Activated T-cell treated with anti-CD3 and anti-CD28 coated beads, Interleukin-2, amount 50 U/mL, for 72 hours (primary cell): ENCODE measurements at places on chromosomes 7 and 10. TPM values are rescaled to one million over a fixed set of nuclear protein-coding genes. Genes with fewer than 3 reads are reported as not detected.

DNA sequence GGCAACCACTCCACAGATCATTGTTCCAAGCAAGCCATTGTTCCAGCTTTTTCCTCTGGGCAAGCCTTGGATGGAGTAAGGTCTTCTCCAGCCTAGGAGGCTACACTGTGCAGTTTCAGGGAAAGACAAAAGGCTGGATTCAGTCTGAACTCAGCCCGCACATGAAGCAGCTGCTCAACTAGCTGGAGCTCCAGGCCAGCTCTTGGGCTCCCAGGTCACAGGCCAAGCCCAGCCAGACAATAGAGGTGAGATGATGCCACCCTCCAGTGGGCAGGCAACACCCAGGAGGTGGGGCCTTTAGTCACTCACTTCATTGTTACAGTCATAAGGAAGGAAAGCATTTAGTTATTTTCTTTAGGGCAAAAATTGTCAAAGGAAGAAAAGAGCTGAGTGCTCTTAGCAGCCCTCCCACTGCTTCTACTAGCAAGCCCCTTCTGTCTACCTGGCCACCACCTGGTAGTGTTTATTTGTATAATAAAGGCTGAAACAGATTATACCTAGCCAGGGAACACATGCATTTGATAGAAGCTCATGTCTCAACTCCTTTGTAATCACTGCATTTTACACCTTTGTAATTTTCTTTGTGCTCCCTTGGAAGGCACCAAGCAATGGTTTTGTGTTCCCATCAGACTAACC, 253.4 kb downstream of the WDR11 start:
- no peak overlapping the region for H3K4me3 ChIP-seq
- H3K27ac ChIP-seq = no peak overlapping the region
- H3K27me3 ChIP-seq = no peaks in the 10 kb centered on the region
- DNase-seq = no peak
- no peaks in the 10 kb centered on the region for H3K36me3 ChIP-seq
- no peaks in the 10 kb centered on the region for H3K4me1 ChIP-seq

GRCh38 chr10:7488418-7488829, 77.6 kb upstream of the SFMBT2 start:
- H3K27ac ChIP-seq = no peak overlapping the region
- no peaks in the 10 kb centered on the region for H3K27me3 ChIP-seq
- H3K36me3 ChIP-seq = no peaks in the 10 kb centered on the region
- DNase-seq = no peak
- no peak overlapping the region for H3K4me3 ChIP-seq

LRRN3 gene
- total RNA-seq = 15.3 TPM

DNA sequence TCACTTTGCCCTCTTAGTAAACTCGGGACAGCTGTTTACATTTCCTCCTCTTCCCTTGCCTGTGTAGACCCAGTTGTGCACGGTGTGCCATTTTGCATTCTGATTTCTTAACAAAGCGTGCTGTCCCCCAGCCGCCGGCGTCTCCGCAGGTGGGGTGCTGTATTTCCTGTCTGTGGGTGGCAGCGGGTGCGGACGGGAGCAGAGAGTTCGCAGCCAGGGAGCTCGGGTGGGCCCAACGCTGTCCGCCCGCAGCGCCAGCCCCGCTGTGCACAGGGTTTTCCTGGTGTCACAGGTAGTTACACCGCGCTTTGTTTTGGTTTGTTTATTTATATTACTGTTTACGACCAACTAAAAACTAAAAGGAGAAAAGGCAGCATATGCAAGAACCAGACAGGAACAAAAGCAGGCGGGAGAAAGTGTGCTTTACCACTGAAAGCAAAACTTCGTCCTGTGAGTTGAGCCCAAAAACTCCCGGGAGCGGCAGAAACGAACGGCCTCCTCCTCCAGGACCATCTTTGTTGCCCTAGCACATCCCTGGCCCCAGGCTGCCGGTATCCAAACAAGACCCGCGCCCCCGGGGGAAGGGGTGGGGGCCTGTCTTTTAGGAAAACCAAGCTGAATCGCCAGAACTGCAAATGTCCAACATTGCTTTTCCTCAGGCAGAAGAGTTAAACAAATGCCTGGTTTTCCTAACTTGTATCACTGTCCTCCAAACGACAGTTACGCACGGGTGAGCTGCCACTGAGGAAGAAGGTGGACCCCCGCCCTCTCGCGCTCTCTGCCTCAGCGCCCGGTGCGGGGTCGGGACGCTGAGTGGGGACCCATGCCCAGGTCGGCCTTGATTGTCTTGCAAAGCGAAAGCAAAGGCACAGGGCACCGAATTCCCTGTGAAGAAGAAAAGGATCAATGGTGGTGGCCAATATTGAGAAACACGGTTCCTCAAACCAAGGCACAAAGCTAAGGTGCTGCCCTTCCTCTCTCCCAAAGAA, 45.9 kb upstream of the DRGX start:
- peaks cover 21% of the 10 kb centered on the region for H3K27me3 ChIP-seq
- DNase-seq = peak; percentile 5
- H3K27ac ChIP-seq = no peak overlapping the region
- peaks cover 2% of the 10 kb centered on the region for H3K36me3 ChIP-seq
- H3K4me1 ChIP-seq = peaks cover 25% of the 10 kb centered on the region
- peak overlapping the region; percentile 71 for H3K4me3 ChIP-seq

GRCh38 chr10:88923520-88923919, 29.1 kb downstream of the ACTA2 start:
- H3K36me3 ChIP-seq = peaks cover 7% of the 10 kb centered on the region
- no peak for DNase-seq
- H3K4me3 ChIP-seq = no peak overlapping the region
- no peaks in the 10 kb centered on the region for H3K4me1 ChIP-seq
- peak overlapping the region; percentile 54 for H3K27ac ChIP-seq
- no peaks in the 10 kb centered on the region for H3K27me3 ChIP-seq

- H3K27ac ChIP-seq = no peak overlapping the region
- no peak overlapping the region for H3K4me3 ChIP-seq
- DNase-seq = no peak
- H3K36me3 ChIP-seq = no peaks in the 10 kb centered on the region
- peaks cover 27% of the 10 kb centered on the region for H3K27me3 ChIP-seq
Measured at GRCh38 chr7:1671594-1672451, 1.7 kb downstream of the ELFN1 start.

LIPN gene
- total RNA-seq = not detected

DNA sequence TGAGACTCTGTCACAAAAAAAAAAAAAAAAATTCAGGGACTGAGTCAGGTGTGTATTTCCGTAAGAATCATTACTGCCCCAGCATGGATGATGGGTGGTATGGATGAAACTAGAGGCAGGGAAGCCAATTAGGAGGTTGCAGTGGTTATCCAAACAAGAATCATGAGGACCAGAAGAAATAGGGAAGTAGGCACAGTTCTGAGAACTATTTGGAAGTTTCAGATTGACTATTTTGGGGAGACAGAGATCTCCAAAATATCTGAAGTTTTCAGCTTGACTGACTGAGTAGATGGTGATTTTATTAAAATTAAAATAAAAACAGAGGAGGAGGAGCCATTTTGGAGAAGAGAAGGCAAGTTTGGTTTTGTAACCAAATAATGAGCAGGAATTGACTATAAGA, 119.4 kb upstream of the NRBF2 start:
- no peaks in the 10 kb centered on the region for H3K4me1 ChIP-seq
- no peak overlapping the region for H3K27ac ChIP-seq
- no peak for DNase-seq
- H3K4me3 ChIP-seq = no peak overlapping the region
- H3K27me3 ChIP-seq = peaks cover 73% of the 10 kb centered on the region

GRCh38 chr7:150307904-150308303, 15.3 kb upstream of the LRRC61 start:
- H3K4me1 ChIP-seq = peaks cover 19% of the 10 kb centered on the region
- no peaks in the 10 kb centered on the region for H3K27me3 ChIP-seq
- no peaks in the 10 kb centered on the region for H3K36me3 ChIP-seq
- H3K27ac ChIP-seq = no peak overlapping the region

TLX1 gene
- not detected for total RNA-seq

ZNF117 gene
- 6.9 TPM for total RNA-seq

DNA sequence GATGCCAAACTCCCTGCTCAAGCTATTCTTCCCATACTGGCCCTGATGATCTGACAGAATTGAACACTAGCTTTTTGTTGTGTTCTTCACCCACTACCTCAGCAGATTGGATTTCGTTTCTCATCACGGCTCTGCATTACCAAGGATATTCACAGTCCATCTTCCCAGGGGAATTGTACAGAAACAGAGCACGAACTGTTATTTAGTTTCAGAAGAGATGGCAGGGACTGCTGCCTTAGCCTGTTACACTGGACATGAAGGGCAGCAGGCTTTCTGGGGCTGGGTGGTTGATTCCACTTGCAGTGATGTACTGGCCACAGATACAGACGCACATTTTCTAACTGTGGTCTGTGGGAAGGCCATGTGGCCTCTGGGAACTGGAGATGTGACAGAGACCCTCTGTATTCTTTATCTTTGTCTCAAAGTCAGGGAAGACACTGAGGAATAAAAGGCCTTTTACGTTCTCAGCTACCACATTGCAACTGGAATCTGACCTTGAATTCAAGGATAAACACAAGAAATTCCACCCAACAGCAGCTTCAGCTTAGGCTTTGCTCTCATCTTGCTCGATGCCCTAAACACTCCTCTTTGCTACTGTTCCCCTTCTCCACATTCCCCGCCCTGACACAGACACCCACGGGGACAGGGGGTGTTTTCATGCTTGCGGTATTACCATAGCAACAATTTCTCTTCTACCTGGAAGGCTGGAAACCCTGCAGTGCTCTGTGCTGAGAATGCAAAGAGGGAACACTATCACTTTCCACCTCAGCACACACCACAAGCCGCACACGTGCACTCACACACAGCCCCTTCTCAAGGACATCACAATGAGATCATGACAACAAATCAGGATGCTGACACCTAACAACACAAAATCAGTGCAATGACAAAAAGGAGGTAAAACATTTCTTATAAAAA, 81.7 kb downstream of the RNF216 start:
- H3K27me3 ChIP-seq = no peaks in the 10 kb centered on the region
- H3K4me3 ChIP-seq = peak overlapping the region; percentile 67
- peaks cover 98% of the 10 kb centered on the region for H3K4me1 ChIP-seq
- peak; percentile 71 for DNase-seq
- H3K27ac ChIP-seq = peak overlapping the region; percentile 55

- H3K4me3 ChIP-seq = no peak overlapping the region
- no peaks in the 10 kb centered on the region for H3K4me1 ChIP-seq
- peaks cover 16% of the 10 kb centered on the region for H3K27me3 ChIP-seq
- H3K27ac ChIP-seq = no peak overlapping the region
- H3K36me3 ChIP-seq = no peaks in the 10 kb centered on the region
Measured at GRCh38 chr7:127154958-127155357, 97.8 kb downstream of the GRM8 start.
